SHP77 treated with DMSO at 0.1 percent for 48 hours (cell line): ENCODE measurements at places on chromosomes 12 and 14.

DNA sequence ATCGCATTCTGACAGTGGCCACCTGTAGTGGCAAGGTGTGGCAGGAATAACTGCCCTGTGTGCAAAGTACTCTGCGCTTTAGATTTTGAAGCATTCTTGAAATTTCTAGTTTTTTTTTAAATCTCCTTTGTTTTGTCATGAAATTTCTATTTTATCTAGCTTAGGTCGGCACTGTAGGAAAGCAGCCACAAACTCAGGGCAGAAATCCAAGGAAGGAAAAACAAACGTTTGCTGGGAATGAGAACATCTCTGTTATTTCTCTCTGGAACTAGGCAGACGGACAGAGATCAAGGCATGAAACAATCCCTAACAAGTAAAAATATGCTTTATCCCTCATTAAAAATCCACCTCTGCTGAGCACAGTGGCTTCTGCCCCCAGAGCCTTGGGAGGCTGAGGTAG is 1.3 kb upstream of the NR2C1 start:
- no peak for DNase-seq

- DNase-seq = no peak
Measured at GRCh38 chr14:75165586-75166391, 10.6 kb downstream of the TMED10 start.

DNA sequence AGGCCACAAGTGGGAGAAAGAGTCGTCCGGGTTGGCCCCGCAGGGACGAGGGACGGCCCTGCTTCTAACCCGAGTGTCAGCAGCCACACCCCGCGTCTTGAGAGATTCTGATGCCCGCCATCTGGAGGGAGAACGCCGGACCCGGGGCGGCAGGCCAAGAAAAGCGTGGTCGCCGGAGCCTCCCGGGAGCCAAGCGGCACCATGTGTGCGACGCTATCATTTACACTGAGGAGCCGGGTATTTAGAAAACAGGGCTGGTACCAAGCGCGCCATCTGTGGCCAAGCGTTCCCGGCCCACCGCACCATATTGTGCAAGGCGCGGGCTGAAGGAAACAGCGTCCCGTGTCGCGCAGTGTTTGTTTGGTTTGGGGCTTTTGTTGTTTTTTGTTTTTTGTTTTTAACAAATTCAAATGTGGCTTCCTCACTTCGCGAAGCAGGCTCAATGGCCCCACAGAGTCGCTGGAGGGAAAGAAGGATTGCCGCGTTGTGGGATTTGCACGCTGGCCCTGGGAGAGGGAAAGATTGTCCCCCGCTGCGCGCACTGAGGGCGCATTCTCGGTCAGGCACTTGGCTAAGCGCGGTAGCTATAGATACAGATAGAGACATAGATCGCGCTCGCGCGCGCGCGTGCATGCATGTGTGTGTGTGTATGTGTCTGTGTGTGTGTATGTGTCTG is 153.8 kb downstream of the BCL11B start:
- DNase-seq = no peak

DNA sequence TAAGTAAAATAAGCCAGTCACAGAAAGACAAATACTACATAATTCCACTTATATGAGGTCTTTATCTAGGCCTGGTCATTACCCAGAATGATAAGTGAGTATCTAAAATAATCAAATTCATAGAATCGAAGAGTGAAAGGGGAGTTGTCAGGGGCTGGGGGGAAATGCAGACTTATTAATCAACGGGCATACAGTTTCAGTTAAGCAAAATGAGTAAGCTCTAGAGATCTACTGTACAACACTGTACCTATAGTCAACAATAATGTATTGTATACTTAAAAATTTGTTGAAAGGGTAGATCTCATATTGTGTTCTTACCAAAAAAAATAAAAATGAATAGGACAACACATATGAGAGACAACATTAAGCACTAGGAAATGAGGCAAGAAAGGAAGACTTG is 13.3 kb downstream of the BTBD7 start:
- DNase-seq = no peak

DNA sequence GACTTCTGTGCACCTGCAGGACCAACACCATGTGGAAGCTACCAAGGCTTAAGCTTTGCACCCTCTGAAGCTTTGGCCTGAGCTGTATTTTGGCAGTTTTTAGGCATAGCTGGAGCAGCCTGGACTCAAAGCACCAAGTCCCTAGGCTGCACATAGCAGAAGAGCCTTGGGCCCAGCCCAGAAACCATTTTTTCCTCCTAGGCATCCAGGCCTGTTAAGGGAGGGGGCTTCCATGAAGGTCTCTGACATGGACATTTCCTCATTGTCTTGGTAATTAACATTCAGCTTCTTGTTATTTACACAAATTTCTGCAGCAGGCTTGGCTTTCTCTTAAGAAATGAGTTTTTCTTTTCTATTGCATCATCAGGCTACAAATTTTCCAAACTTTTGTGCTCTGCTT is 475.8 kb upstream of the FLRT2 start:
- no peak for DNase-seq

DNA sequence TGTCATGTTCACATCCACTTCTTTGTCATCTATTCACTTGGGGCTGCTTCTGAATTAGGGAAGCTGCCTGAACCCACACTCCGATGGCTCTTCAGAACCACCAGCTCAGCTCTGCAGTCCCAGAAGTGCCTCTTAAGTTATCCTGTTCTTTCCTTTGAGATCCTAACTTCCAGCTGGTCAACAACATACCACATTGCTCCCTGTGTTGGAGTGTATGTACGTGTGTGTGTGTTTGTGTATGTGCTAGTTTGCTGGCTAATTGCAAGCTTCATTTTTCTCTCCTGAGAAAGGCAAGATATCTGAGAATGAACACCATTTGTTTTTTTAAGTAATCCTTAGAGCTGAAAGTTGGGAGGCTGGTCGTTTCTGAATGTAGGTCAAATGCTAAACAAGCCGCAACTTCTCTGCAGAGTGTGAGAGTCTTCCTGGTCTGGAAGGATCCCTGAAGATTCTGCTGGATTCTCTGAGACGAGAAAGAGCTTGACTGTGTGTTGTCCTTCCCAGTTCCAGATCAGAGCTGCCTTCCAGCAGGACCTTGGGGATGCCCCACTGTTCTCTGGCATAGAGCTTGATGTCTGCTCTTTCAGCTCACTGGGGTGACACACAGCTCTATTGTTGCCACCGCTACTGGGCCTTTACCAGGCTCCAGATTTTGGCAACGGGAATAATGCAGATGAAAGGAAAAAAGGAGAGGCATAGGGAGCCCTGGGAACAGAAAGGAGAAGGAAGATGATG is 839 bp downstream of the GSG1 start:
- no peak for DNase-seq

DNA sequence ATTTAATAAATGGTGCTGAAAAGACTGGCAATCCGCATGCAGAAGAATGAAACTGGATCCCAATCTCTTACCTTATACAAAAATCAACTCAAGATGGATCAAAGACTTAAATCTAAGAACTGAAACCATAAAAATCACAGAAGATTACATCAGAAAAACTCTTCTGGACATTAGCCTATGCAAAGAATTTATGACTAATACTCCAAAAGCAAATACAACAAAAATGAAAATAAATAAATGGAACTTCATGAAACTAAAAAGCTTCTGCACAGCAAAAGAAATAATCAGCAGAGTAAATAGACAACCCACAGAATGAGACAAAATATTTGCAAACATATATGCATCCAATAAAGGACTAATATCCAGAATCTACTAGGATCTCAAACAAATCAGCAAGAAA is 14.3 kb upstream of the CLEC1A start:
- DNase-seq = no peak

DNA sequence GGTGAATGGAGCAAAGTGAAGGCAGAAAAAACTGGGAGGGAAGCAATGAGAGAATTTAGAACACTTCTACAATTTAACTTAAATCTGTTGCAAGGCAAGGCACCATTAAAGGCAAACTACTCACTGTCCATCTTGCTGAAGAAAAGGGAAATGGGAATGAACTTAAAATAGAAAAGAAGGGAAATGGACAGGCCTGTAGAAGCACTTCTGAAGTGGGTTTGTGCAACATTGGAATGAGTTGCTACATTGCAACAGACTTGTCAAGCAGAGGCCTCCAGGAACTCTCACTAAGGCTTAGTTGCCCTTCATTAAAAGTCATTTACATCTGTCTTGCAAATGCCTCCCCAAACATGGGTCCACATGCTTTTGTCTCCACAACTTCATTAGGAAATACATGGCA is 13.7 kb upstream of the OR10AD1 start:
- DNase-seq = no peak

DNA sequence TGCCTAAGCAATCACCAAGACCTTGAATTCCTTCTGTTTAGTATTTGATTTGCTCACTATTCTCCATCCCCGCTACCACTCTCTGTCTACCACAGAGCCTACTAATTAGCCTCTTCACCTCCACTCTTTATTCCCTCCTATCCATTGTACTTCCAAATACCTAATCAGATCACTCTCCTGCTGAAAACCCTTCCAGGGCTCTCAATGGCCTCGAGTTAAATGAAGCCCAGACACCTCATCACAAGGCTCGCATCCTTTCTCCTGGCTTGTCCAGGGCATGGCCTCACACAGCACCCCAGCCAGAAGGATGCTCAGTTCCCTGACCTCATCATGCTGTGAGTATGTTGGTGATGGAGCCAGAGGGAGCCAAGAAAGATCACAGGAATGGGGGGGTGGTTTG is 71.4 kb upstream of the PRMT8 start:
- no peak for DNase-seq

- no peak for DNase-seq
Measured at GRCh38 chr12:106135075-106135474, 3.7 kb downstream of the NUAK1 start.

- DNase-seq = no peak
Measured at GRCh38 chr12:76811976-76812375, 48.1 kb downstream of the ZDHHC17 start.

DNA sequence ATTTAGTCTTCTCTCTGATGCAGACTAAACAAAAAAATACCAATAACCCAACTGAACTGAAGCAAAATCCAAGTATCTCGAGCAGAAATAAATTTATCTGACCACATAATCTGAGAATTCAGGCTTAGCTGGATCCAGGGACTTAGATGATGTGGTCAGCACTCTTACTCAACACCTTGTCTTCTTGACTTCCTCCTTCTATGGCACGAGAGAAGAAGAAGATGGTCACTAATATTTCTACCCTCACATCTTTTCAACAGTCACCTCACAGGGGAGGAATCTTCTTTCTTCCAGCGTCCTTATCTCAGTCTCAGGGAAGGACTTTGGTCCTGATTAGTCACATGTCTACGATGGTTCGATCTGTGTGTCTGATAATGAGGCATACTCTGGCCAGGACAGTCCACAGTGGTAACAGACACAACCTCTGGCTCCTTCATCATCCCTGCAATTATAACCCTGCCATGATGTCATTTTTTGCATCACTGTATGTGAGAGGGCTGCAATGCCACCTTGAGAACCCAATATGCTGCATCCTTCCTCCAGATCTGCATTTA is 15.8 kb downstream of the RGS6 start:
- DNase-seq = no peak

- DNase-seq = peak; percentile 16
Measured at GRCh38 chr12:94133964-94134795, 14.2 kb upstream of the PLXNC1 start.

DNA sequence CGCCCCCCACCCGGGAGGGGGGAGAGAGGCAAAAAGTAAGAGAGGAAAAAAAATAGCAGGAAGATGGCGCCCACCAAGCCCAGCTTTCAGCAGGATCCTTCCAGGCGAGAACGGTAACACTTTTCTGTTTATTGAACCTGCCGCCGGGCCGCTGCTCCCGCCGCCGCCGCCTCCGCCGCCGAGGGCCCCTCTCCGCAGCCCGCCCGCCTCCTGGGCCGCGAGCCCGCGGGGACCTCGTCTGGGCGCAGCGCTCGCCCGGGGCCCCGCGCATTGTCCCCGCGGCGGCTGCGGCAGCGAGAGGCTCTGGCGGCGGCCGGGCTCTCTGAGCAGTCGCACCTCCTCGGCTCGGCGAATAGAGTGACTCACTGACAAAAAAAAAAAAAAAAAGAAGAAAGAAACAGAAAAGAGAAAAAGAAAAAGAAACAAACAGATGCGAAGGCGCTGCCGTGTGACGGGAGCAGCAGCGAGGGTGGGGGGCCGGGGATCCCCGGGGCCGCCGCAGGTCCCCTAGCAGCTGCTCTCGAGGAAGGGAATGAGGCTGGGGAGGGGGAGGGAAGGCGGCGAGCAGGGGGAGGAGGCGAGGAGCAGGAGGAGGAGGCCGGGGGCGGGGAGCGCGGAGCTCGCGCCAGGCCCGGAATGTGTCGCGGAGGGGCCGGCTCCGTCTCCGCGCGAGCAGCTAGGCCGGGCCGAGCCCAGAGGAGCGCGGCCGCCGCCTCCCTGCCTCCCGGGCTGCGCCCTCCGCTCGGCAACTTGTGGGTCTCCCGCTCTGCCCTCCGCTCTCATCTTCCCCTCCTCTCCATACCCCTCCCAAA is 781 bp downstream of the NPAS3 start:
- DNase-seq = peak; percentile 67

DNA sequence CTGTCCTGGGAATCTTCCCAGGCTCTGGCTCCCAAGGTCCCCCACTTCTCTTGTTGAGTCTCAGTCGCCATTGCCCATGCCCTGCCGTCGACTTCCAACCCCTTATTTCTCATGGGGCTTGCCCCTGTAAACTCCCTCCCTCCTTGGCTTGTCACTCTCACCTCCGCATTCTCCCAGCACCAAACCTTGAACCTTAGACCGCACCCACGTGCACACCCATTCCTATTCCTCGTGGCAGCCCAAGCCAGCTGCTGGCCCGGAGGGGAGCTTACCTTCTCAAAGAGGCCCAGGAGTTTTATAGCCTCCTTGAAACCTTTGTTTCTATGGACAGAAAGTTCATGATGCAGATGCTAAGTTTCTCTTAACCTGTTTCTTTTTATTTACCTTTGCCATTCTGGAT is 4.6 kb downstream of the JDP2 start:
- DNase-seq = no peak

- no peak for DNase-seq
Measured at GRCh38 chr12:96258104-96258961, 64.2 kb downstream of the ELK3 start.

DNA sequence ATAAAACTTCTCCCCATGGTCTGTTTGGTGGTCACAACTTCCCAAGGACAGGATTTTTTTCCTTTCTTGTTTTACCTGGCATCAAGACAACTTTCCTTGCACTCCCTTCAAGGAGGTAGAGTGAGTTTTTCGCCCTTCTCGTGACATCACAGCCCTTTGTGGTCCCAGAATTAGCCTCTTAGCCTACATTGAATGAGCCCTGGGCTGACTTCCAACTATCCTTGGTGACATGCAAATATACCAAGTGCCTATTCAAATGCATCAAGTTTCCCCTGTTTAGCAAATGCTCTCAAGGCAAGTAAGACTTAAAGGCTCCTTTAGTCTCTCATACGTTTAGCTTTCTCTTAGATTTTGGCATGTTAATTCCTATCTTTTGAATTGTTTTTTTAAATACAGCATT is 36.6 kb downstream of the TC2N start:
- DNase-seq = no peak

GRCh38 chr12:49273726-49274395 is 9.0 kb downstream of the TUBA1C start:
- no peak for DNase-seq

- DNase-seq = no peak
Measured at GRCh38 chr12:49892084-49892731, 11.5 kb downstream of the FAIM2 start.

- peak; percentile 45 for DNase-seq
Measured at GRCh38 chr12:118376089-118377020, at the start of gene SUDS3. TSS of gene SUDS3 (plus strand) at chr12:118376555. CDS start at chr12:118376692, 137 bp downstream.

- DNase-seq = no peak
Measured at GRCh38 chr14:76877871-76878270, 51.7 kb downstream of the LRRC74A start.
